SJCRH30 (cell line): ENCODE measurements at places on chromosomes 2 and 18.
A peak's percentile ranks its signal among the peaks of the same experiment; 100 is the strongest.

- DNase-seq = peak; percentile 46
These were observed 45.9 kb downstream of the ST6GAL2 start for GRCh38 chr2:106839849-106840595.

GRCh38 chr2:234708717-234709116 lies 211.8 kb upstream of the ARL4C start:
- no peak for DNase-seq

DNA sequence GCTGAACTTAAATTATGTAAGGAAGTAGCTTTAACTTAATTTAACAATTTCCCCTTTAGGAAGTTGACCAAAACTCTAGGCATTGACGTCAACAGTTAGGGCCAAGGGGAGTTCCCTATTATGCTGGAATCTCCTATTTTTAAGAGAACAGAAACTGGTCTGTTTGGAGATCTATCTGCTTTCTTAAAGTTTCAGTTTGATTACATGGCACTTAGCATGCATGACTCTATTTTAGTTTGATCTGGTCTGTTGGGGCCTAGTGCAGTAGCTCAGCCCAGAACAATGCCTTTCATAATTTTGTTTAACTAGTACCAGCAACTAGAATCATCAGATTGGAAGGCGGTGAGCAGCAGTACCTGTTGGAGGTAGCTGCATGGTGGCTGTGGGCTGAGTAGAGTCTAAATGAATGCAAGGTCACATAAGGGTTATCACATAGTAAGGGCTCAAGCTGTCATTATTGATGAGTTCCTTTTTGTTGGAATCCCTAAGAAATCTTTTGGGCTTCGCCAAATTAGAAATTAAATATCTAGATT lies 60.5 kb upstream of the ZNG1B start:
- no peak for DNase-seq

- DNase-seq = no peak
These were observed 194.4 kb downstream of the RNF144A start for GRCh38 chr2:7111626-7112025.

DNA sequence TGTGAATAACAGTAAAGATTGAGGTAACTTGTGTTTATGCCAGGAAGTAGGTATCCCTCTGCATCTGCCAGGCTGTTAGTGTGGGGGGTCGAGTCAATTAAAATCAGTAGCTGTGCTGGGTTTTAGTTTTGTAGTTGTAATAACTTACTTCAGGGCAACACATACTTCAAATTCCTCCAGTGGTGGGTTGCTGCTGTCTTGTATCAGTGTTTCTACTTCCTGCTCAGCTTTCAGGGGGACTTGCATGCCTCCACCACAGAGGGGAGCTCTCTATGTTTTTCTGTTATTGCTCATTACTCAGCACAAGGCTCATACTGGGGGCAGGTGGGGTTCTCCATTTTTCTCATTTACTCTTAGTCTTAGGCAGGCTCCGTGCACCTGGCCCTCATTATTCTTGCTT lies 136.8 kb downstream of the CAPN13 start:
- peak; percentile 12 for DNase-seq

GRCh38 chr2:171703574-171704347 lies 16.5 kb downstream of the DYNC1I2 start:
- DNase-seq = peak; percentile 12

DNA sequence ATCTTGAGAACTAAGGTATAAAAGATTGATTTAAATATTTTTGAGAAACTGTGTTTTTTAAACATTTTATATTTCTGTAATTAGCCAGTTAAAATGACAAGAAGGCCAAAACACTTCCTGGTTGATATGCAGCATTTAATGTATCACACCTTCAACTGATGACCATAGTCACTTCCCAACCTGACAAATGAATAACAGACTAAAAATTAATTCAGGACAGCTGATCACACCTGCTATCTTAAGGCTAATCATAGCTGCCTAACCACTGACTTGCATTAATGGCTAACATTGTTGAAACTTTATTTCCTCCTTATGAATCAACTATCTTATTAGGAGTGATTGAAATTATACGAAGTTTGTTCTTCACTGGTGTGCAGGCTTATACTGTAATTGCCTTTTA lies 125.8 kb upstream of the MSTN start:
- no peak for DNase-seq

GRCh38 chr2:173891315-173892037 lies 73.7 kb downstream of the SP3 start:
- DNase-seq = no peak

DNA sequence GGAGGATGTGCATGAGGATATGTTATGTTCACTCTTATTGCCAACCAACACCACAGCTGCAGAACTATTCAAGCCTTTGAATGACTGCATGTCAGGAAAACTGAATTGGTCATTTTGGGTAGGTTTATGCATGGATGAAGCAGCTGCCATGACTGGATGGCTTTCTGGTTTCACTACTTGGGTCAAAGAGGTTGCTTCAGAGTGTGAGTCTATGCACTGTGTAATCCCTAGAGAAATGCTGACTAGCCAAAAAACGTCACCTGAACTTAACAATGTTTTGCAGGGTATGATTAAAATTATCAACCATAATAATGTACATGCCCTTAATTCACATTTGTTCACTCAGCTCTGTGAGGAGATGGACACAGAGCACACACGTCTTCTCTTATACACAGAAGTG lies 206.7 kb upstream of the RBBP8 start:
- DNase-seq = no peak

GRCh38 chr18:79905993-79906392 lies 45.5 kb downstream of the SLC66A2 start:
- no peak for DNase-seq

DNA sequence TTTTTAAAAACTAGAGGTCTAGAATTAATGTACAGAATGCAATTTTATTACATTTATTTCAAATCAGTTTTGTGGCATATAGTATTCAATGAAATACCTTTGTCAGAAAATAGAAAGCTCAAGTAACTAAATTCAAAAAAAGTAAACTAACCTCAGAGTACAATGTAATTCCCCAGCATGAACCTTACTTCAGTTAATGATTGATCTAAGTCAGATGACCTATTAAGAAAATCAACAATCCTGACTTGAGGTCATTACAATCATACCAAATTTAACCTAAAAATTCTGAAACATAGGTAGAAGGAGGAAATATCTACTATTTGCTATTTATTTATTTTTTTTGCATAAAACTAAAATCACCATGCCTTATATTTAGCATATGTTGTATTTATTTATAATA lies 142.9 kb downstream of the CCDC102B start:
- no peak for DNase-seq

- DNase-seq = peak; percentile 95
These were observed 175.1 kb downstream of the NCK2 start for GRCh38 chr2:105919826-105920225.

- DNase-seq = no peak
These were observed 198.9 kb upstream of the SH3BP4 start for GRCh38 chr2:234752966-234753365.

DNA sequence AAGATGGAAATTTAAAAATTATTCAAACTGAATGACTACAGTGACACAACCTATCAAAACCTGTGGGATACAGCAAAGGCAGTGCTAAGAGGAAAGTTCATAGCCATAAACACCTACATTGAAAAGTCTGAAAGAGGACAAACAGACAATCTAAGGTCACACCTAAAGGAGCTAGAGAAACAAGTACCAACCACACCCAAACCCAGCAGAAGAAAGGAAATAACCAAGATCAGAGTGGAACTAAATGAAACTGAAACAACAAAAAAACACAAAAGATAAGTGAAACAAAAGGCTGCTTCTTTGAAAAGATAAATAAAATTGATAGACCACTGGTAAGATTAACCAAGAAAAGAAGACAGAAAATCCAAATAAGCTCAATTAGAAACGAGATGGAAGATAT lies 247.2 kb upstream of the ZNF804A start:
- DNase-seq = no peak

DNA sequence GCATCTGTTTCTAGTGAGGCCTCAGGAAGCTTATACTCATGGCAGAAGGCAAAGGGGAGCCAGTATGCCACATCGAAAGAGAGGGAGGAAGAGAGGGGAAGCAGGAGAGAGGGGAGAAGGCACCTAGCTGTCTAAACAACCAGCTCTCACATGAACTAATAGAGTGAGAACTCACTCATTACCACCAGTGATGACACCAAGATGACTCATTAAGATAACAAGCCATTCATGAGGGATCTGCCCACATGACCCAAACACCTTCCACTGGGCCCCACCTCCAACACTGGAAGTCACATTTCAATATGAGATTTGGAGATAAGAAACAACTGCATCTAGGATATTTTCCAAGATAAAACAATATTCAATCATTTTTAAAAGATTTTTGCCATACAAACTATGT lies 753.9 kb upstream of the ZEB2 start:
- DNase-seq = no peak

GRCh38 chr18:56627991-56628390 lies 10.4 kb downstream of the TXNL1 start:
- no peak for DNase-seq

- DNase-seq = no peak
These were observed 84.6 kb downstream of the THADA start for GRCh38 chr2:43511199-43511598.

- no peak for DNase-seq
These were observed 83.6 kb downstream of the RHOB start for GRCh38 chr2:20530520-20530919.

DNA sequence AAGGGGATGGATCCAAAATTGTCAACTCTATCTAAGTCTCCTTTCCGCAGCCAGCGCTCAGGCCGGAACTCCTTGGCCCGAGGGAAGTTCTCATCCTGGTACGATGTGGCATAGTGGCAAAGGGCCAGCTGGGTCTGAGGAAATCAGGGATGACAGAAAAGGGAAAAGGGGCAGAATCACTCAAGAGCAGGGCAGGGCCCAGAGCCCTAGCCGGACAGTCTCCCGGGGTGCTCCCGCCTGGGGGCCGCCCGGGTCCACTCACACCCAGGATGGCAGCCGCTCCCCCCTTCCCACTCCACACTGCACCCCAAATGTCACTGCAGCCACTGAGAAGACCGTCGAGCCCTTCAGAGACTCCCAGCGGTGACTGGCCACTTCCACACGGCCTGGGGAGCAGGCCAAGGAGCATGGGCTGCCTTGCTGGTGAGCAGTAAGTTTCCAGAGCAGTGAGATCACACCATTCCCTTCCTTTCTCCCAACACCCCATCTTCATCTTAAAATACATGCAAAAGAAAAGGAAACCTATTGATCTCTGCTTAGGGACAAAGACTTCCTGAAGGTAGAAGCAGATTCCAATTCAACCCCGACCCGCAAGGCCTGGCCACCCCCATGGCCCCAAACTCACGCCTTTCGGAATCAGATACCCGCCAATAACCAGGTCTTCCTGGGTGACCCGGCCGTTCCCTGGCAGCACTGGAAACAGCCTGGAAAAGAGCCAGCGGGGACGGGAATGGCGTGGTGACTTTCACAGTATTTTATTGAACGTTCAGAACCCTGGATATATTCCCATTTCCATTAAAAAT lies 26.7 kb downstream of the CYP27C1 start:
- no peak for DNase-seq

GRCh38 chr2:85148190-85148589 lies 15.0 kb downstream of the TCF7L1 start:
- no peak for DNase-seq

DNA sequence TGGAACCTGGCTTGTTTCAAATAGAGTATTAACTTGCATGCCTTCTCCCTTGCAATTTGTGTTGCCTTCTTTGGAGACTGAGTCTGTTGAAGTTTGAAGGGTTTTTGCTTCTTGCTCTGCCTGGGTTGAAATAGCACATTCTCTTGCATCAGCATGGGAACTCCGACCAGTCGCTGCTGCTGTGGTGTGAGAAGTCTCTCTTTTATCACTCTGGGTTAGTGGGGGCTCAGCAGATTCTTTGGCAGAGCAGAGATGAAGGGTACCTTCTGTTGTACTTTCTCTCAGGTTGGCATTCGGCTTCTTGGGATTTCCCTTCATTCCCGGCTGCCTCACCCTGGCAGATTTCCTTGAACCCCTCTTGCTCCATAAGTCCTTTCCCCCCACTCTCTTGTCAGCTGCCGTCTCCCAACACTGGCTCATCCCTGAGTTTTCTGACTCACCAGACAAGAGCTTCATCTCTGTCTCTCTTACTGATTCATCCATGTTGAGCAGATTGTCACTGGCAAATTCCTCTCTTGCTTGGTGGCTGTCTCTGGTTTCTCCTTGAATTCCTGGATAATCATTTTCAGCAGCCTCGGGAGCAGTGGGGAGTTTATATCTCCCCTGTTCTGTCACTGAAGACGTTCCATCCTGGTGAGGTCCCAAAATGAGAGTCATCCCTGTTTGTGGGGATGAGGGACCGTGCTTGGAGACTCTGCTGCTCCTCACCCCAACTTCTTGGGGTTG lies 49.9 kb downstream of the ALPK2 start:
- DNase-seq = peak; percentile 20
